IMR-90 (cell line): ENCODE measurements at places on chromosomes 1 and 21. TPM values are rescaled to one million over a fixed set of nuclear protein-coding genes. Genes with fewer than 3 reads are reported as not detected.

- peak; percentile 35 for DNase-seq
These were observed 696.0 kb upstream of the CHRM3 start for GRCh38 chr1:238690415-238690814.

GRCh38 chr1:178509414-178510007 lies 3.4 kb upstream of the TEX35 start:
- DNase-seq: no peak

Gene FGGY
- 12.8 and 14.0 TPM in 2 replicates for total RNA-seq

DNA sequence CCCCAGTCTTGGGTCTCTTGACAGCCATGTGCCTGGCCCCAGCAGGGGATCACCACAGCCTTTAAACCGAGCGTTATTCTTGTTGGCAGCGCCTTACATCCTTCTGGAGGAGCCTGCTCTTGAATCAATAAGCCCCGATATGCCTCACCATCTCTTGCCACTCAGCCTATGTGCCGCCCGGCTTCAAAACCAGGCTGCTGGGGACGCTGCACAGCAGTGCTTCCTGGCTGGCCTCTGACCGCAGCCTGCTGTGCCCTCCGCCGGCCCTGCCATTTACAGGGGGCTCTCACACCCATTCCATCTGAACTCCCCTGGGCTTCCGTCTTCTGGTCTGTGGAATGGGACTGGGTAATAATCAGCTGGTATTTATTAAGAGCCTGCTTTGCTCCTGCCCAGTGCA lies 3.0 kb upstream of the PEX10 start:
- DNase-seq: no peak

GRCh38 chr1:187985145-187985896 lies 1156.6 kb downstream of the PLA2G4A start:
- no peak for DNase-seq

GRCh38 chr1:27724961-27725373 lies 794 bp upstream of the FAM76A start:
- DNase-seq: no peak
